Epithelial cell of esophagus (primary cell): ENCODE measurements at places on chromosomes 5 and 9.
A peak's percentile ranks its signal among the peaks of the same experiment; 100 is the strongest.

- no peak for DNase-seq
Observed at GRCh38 chr9:121662891-121663580, 11.6 kb downstream of the DAB2IP start.

DNA sequence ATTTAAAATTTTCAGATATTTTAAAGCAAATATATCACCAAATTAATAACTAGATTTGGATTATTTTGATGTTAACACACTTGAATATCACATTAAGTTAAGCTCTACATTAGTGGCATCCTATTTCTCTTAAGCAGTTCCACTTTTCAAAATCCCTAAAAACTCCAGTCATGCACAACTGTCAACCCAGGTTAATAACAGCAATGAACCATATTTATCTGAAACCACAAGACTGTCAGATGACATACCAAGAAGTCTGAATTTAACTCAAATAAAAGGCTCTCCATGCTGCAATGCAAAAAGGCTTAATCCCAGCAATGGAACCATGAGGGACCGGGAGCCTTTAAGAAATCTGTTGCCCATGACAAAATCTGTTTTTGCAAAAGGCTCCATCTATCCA lies 27.5 kb downstream of the FNIP1 start:
- DNase-seq, result no peak

DNA sequence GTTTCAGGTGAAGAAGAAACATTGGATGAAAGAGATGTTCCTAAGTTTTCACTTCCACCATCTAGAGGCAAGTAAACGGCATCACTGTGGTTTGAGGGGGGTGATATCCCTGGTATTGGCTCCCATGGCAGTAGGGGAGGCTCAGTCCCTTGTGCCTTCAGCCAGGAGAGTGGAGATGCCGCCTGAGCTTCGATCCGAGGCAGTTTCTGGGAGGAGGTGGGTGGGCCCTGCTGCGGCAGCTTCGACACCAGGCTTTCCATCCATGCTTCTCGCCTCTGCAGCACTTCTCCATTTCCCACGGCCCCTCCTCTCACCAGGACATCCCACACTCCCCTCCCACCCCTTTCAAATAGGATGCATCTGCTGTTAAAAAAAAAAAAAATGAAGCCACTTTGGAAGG lies 258.3 kb downstream of the GADD45G start:
- DNase-seq, result no peak

- no peak for DNase-seq
Observed at GRCh38 chr9:134558124-134558905, 83.3 kb upstream of the COL5A1 start.

DNA sequence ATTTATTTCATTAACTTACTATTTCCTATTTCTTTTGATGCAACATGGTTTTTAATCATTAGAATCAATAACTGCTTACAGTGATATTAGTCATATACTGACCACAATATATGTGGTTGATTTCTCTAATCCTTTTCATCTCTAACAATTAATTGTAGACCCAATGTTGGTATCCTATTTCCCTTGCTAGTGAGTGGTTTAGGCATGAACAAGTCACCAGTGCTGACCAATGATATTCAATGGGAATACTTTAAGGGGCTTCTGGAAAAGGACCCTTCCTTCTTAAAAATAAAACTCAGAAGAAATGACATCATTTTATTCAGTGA lies 672.4 kb upstream of the GRAMD2B start:
- no peak for DNase-seq

DNA sequence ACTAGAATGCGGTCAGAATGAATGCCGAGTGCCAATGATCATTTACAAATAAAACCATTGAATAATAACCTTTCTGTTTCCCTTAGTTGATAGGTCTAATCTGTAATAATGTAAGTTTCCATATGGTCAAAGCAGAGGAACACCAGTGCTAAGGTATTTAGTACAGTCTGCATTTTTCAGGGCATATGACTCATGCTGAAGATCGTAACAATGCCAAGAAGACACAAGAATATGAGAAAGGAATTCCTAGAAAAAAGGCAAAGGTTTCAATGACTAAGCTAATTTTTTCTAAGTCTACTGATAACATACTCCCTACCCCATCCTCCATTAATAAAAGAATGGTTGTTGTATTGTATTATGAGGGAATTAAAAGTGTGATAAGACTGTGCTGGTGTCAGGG lies 2.8 kb downstream of the OR1L8 start:
- peak; percentile 40 for DNase-seq

DNA sequence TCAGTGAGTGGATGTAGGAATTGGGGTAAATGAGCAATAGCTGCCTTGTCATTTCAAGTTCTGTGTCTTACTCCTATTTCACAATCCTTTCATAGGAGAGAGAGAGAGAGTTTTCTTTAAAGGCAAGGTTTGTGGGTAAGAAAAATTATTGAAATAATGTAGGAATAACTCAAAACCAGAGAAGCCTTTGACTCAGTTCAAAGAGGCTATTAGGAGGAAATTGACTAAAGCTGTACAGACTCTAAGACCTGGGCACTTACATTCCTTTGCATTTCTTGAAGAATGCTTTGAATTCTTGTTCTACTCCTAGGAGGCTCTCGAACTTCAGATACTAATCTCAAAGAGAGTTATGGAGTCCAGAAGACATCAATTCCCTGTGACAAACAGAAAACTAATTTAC lies 257.1 kb downstream of the FBXL7 start:
- DNase-seq, result no peak

DNA sequence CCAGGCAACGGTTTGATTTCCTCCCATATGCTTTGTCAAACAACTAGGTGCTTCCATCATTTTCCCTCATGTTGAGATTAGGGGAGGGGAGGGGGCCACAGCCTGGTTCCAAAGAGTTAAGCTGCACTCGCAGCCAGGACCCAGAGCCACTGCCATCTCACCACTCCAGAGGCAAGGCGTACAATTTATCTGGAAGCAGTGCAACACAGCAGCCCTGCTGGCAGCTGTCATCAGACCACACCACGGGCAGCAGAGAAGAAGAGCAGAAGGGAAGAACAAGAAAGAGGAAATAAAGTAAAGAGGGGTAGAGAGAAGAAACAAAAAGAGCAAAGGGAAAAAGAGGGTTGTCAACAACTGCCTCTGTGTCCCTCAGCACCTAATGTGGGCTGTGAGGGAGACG lies 38.9 kb downstream of the MED27 start:
- DNase-seq, result no peak

DNA sequence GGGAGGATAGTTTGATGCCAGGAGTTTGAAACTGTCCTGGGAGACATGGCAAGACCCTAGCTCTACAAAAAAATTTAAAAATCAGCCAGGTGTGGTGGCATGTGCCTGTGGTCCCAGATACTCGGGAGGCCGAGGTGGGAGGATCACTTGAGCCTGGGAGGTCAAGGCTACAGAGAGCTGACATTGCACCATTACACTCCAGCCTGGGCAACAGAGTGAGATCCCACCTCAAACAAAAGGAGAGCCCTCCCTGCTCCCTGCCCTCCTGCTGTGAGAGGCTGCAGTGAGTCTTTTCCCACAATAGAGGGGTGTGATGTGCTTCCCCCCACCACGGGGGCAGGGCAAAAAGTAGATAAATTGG lies 10.1 kb upstream of the CCDC187 start:
- DNase-seq, result no peak

GRCh38 chr5:139642213-139642612 lies 5.9 kb upstream of the CXXC5 start:
- no peak for DNase-seq

GRCh38 chr9:112789473-112789872 lies 38.9 kb downstream of the SNX30 start:
- DNase-seq, result no peak
